ENCODE measurements at places on chromosomes 12 and 14. TPM values are rescaled to one million over a fixed set of nuclear protein-coding genes. Genes with fewer than 3 reads are reported as not detected.

The INHBE gene
- total RNA-seq = 1.7 TPM

The SALL2 gene
- 2.9 TPM for total RNA-seq

The SLC8A3 gene
- 0.54 TPM for total RNA-seq

The CLEC6A gene
- total RNA-seq = not detected

The LACRT gene
- total RNA-seq = not detected

The L3HYPDH gene
- 12.3 TPM for total RNA-seq

The KRT3 gene
- total RNA-seq = not detected

The KRT5 gene
- total RNA-seq = not detected

The PPP1R1A gene
- total RNA-seq = not detected

The P2RX2 gene
- not detected for total RNA-seq

The CNTN1 gene
- total RNA-seq = not detected

The GPHB5 gene
- total RNA-seq = not detected

The KCNJ8 gene
- not detected for total RNA-seq

The KRT74 gene
- total RNA-seq = not detected

The GLIPR1L1 gene
- total RNA-seq = not detected

The STX2 gene
- total RNA-seq = 11.8 TPM

The LRFN5 gene
- total RNA-seq = not detected

The NXPH4 gene
- total RNA-seq = 0.45 TPM

The DBX2 gene
- total RNA-seq = not detected

The GPRC5D gene
- not detected for total RNA-seq

The KRT6C gene
- not detected for total RNA-seq

The PLCZ1 gene
- not detected for total RNA-seq

The OVCH1 gene
- not detected for total RNA-seq

The METAP2 gene
- 133 TPM for total RNA-seq

The CEBPE gene
- 0.27 TPM for total RNA-seq

The USP44 gene
- total RNA-seq = 15.2 TPM

The SLC39A5 gene
- 0.54 TPM for total RNA-seq

The ITGB7 gene
- 137 TPM for total RNA-seq

The PPP1CC gene
- 244 TPM for total RNA-seq

The HSPB8 gene
- not detected for total RNA-seq

The NKX2-8 gene
- total RNA-seq = not detected

The INSM2 gene
- total RNA-seq = not detected

Measured in activated CD8-positive, alpha-beta T cell treated with anti-CD3 and anti-CD28 coated beads for 36 hours (primary cell).